ENCODE measurements at places on chromosomes 2 and 18. TPM values are rescaled to one million over a fixed set of nuclear protein-coding genes. Genes with fewer than 3 reads are reported as not detected.
A peak's percentile ranks its signal among the peaks of the same experiment; 100 is the strongest.

Gene AQP12A
- total RNA-seq = not detected

- H3K27ac ChIP-seq = no peak overlapping the region
- DNase-seq = no peak
- no peak overlapping the region for H3K4me3 ChIP-seq
- no peaks in the 10 kb centered on the region for H3K4me1 ChIP-seq
- H3K36me3 ChIP-seq = no peaks in the 10 kb centered on the region
Measured at GRCh38 chr2:163778045-163778781, 42.4 kb upstream of the FIGN start.

GRCh38 chr18:74876630-74877243 is 279.1 kb downstream of the ZNF407 start:
- no peak overlapping the region for H3K27ac ChIP-seq
- no peaks in the 10 kb centered on the region for H3K4me1 ChIP-seq
- no peaks in the 10 kb centered on the region for H3K27me3 ChIP-seq
- DNase-seq = no peak
- H3K4me3 ChIP-seq = no peak overlapping the region
- H3K36me3 ChIP-seq = peaks cover 10% of the 10 kb centered on the region

- H3K27ac ChIP-seq = no peak overlapping the region
- H3K27me3 ChIP-seq = no peaks in the 10 kb centered on the region
- peaks cover 15% of the 10 kb centered on the region for H3K4me1 ChIP-seq
- no peaks in the 10 kb centered on the region for H3K36me3 ChIP-seq
- H3K4me3 ChIP-seq = no peak overlapping the region
- peak; percentile 22 for DNase-seq
Measured at GRCh38 chr2:219291394-219291793, 12.2 kb downstream of the DNAJB2 start.

DNA sequence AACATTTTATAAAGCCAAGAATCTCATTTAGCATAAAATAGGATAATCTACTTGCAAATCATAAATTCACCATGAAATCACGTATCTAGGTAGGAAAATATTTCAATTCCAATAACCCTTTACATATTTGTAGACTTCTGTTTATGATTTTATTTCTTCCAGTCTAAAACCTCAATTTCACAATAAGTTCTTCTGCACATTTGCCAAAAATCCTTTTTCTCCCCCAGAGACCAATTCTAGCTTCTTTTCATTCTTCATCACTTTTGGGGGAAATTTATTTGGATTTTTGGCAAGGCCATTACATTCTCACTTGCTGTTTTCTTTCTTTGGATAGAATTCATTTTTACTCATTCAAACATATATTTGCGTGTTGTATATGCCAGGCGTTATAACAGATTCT is 86.8 kb downstream of the SPRED2 start:
- no peak overlapping the region for H3K27ac ChIP-seq
- H3K27me3 ChIP-seq = no peaks in the 10 kb centered on the region
- no peak overlapping the region for H3K4me3 ChIP-seq
- no peak for DNase-seq
- no peaks in the 10 kb centered on the region for H3K36me3 ChIP-seq

GRCh38 chr2:190837420-190837819 is 43.2 kb upstream of the GLS start:
- no peaks in the 10 kb centered on the region for H3K27me3 ChIP-seq
- H3K27ac ChIP-seq = no peak overlapping the region
- DNase-seq = no peak
- H3K36me3 ChIP-seq = no peaks in the 10 kb centered on the region

All from upper lobe of right lung (tissue), 1 donor.